ENCODE measurements at places on chromosomes 3 and 15. TPM values are rescaled to one million over a fixed set of nuclear protein-coding genes. Genes with fewer than 3 reads are reported as not detected.

The PPM1L gene
- total RNA-seq = 13.8 TPM

The WDR93 gene
- 2.5 TPM for total RNA-seq

- no peaks in the 10 kb centered on the region for H3K4me1 ChIP-seq
- H3K27ac ChIP-seq = no peak overlapping the region
- no peaks in the 10 kb centered on the region for H3K36me3 ChIP-seq
- no peak overlapping the region for H3K4me3 ChIP-seq
- no peak for DNase-seq
Measured at GRCh38 chr15:91897585-91898372, 44.3 kb downstream of the SLCO3A1 start.

GRCh38 chr3:168997488-168997887 lies 666.0 kb downstream of the MECOM start:
- DNase-seq = no peak
- no peak overlapping the region for H3K4me3 ChIP-seq
- H3K4me1 ChIP-seq = no peaks in the 10 kb centered on the region
- H3K27me3 ChIP-seq = no peaks in the 10 kb centered on the region
- H3K27ac ChIP-seq = no peak overlapping the region

DNA sequence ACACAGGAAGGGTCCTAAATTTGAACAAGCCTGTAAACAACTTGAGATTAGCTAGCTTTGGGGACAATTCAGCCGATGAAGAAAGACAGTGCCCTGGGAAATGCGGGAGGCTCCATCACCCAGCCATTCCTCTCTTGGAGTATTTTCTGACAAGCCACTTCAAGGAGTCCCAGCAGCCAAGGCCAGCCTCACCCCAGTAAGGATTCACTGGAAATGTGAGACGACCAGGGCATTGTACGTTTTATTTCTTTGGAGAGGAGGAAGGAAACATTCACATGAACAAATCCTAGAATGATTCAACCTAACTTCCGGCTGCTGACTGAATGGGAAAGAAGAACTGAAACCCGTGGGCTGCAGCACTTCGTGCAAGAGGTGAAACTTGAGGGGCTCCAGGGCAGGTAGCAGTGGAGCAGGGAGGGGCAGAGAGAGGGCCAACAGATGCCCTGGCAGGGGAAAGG lies 116.4 kb upstream of the ARHGEF3 start:
- DNase-seq = no peak
- no peaks in the 10 kb centered on the region for H3K36me3 ChIP-seq
- H3K4me3 ChIP-seq = no peak overlapping the region
- H3K4me1 ChIP-seq = no peaks in the 10 kb centered on the region
- H3K27me3 ChIP-seq = no peaks in the 10 kb centered on the region

- no peaks in the 10 kb centered on the region for H3K36me3 ChIP-seq
- no peak overlapping the region for H3K4me3 ChIP-seq
- H3K27ac ChIP-seq = no peak overlapping the region
- H3K27me3 ChIP-seq = no peaks in the 10 kb centered on the region
- no peak for DNase-seq
Measured at GRCh38 chr3:111823341-111823855, 35.7 kb upstream of the PHLDB2 start.

- DNase-seq = no peak
- no peaks in the 10 kb centered on the region for H3K4me1 ChIP-seq
- H3K36me3 ChIP-seq = no peaks in the 10 kb centered on the region
- H3K4me3 ChIP-seq = peak overlapping the region; percentile 1
- H3K27me3 ChIP-seq = peaks cover 3% of the 10 kb centered on the region
Measured at GRCh38 chr15:78620021-78620526, 722 bp downstream of the CHRNA3 start.

DNA sequence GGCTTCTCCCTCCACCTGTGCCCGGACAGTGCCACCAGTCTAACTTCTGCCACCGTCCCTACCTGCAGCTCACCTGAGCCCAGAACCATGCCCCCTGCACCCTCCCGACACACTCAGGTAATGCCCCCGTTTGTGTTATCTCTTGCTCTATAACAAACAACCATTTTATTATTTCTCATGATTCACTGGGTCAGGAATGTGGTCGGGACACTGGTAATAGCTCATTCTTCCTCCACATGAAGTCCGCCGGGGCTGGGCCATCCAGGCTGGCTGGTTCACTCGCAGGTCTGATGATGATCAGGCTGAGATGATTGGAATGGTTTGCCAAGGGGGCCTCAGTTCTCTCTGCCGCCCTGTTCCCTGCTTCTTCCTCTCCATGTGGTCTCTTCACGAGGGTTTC lies 20.3 kb upstream of the NR2E3 start:
- no peak for DNase-seq
- H3K36me3 ChIP-seq = no peaks in the 10 kb centered on the region
- no peak overlapping the region for H3K27ac ChIP-seq
- H3K27me3 ChIP-seq = no peaks in the 10 kb centered on the region
- no peaks in the 10 kb centered on the region for H3K4me1 ChIP-seq
- H3K4me3 ChIP-seq = no peak overlapping the region

DNA sequence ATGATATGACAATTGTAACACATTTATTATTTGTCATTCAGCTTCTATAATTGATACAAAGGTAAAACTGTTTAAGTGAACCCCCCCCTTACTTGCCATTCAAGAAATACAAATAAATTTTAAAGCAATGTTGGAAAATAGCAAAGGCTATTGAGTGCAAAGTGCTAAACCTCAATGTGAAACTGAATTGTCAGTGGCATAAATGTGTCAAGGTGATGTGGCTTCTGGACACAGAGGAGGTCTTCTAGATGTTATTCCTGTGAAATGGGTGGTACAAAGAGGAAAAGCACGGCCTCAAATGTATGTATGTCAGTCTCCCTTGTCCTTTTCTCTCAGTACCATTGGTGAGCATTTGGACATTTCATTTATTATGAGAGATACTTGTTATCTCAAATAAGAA lies 149.4 kb downstream of the MCTP2 start:
- H3K4me1 ChIP-seq = no peaks in the 10 kb centered on the region
- DNase-seq = no peak
- H3K36me3 ChIP-seq = no peaks in the 10 kb centered on the region
- H3K27me3 ChIP-seq = no peaks in the 10 kb centered on the region
- no peak overlapping the region for H3K27ac ChIP-seq
- H3K4me3 ChIP-seq = no peak overlapping the region

- no peaks in the 10 kb centered on the region for H3K27me3 ChIP-seq
- H3K4me1 ChIP-seq = no peaks in the 10 kb centered on the region
- no peak overlapping the region for H3K4me3 ChIP-seq
Measured at GRCh38 chr3:110984456-110985250, 87.0 kb upstream of the NECTIN3 start.

GRCh38 chr3:46866720-46867549 lies 3.7 kb upstream of the MYL3 start:
- peaks cover 31% of the 10 kb centered on the region for H3K4me1 ChIP-seq
- no peak overlapping the region for H3K4me3 ChIP-seq
- H3K27me3 ChIP-seq = no peaks in the 10 kb centered on the region
- DNase-seq = no peak
- no peaks in the 10 kb centered on the region for H3K36me3 ChIP-seq

DNA sequence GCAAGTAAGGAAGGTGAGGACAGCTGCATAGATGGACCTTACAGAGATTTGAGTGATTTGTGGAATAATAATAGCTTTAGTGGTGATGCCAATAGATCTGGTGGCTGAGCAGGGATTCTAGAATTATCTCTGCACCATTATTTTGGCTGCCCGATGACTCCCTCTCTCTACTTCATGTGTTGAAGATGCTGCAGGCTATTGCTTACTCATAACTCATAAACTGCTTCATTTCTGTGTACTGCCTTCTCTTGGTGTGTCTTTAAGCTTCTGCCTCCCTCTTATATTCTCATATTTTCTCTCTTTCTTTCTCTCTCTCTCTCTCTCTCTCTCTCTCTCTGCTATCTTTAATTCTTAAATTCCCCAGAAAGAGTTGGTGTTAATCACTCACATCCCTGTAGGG lies 256.0 kb upstream of the TRIM42 start:
- no peaks in the 10 kb centered on the region for H3K4me1 ChIP-seq
- H3K4me3 ChIP-seq = no peak overlapping the region
- DNase-seq = no peak
- H3K36me3 ChIP-seq = no peaks in the 10 kb centered on the region
- no peak overlapping the region for H3K27ac ChIP-seq

DNA sequence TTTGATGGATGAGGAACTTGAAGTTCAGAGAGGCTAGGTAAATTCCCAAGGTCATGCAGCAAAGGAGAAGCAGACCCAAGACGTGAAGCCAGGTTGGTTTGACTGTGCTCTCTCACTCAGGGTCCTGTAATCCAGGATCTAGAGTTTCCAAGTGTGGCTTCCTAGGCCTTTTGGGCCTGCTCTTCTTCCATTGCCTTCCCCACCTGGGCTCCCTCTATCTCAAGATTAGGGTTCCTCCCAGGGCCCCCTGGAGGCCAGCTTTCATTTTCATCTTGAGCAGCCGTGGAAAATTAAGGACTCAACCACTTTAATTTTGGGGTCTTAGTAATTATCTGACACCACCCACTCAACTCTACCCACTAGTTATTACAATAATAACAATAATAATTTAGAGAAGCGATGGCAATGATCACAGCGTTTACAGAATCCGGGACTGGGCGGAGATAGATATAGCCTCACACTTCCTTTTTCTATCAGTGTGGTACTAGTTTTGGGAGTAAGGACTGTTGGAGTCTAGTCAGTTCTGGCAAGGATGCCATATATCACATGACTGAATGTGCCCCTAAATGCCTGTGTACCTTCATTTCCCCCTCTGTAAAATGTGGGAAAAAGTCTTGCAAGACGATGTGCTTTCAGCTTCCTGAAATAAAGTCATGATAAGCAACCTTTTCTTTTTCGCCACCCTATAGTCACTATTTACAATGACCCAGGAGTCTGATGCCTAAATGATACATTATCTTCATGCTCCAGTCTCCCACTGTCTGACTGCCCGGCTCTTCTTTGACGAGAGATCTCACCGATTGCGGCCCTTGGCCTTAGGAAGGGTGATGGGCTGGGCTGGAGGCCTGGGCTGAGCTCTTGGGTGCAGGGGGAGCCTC lies 30.2 kb upstream of the MAGEF1 start:
- no peak overlapping the region for H3K27ac ChIP-seq
- no peaks in the 10 kb centered on the region for H3K36me3 ChIP-seq
- peak; percentile 22 for DNase-seq
- no peaks in the 10 kb centered on the region for H3K4me1 ChIP-seq
- H3K4me3 ChIP-seq = no peak overlapping the region
